ENCODE measurements at places on chromosomes 16 and 17.

DNA sequence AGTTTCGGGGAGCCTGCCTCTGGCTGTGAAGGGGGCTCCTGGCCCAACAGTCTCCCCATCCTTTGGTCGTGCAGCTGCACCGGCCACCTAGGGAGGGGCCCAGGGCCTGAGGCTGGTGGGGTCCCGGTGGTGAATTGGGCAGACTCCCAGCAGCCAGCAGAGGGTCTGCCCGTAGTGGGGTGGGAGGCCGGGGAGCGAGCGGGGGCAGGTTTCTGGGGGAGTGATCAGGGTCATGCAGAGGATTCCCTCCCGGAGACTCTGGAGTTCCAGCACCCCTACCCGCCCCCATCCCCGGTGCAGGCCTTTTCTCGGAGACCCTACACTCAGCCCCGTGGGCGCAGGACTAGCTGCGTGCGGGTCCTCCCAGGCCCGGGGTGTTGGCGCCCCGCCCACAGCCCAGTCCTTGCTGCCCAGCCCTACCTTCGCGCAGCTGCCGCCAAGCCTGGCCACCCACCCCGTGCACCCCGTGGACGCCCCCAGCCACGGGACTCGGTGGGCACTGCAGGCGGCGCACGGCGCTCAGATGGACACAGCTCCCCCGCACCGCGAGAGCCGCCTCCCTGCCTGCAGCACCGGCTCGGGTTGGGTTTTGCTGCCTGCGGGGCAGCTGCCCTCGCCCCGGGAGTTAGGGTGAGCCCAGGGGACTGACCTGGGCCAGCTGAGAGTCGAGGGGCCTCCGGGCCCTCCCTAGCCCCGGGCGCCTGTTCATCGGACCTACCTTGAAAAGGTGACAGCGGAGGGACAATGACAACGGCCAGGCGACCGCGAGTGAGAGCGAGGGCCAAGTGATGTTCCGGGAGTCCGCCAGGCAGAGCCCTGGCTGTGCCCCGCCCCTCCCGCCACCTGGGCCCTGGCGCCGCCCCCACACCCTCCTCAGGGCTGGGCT lies at the start of gene GNG13:
Gene GNG13, minus strand, starts transcription at position 787 of the 886 bp plus-strand sequence. CDS start 1,657 bp downstream, outside the sequence.
- no peak for DNase-seq

GRCh38 chr16:68286153-68287074 lies 22.1 kb downstream of the SLC7A6 start:
- no peak for DNase-seq

DNA sequence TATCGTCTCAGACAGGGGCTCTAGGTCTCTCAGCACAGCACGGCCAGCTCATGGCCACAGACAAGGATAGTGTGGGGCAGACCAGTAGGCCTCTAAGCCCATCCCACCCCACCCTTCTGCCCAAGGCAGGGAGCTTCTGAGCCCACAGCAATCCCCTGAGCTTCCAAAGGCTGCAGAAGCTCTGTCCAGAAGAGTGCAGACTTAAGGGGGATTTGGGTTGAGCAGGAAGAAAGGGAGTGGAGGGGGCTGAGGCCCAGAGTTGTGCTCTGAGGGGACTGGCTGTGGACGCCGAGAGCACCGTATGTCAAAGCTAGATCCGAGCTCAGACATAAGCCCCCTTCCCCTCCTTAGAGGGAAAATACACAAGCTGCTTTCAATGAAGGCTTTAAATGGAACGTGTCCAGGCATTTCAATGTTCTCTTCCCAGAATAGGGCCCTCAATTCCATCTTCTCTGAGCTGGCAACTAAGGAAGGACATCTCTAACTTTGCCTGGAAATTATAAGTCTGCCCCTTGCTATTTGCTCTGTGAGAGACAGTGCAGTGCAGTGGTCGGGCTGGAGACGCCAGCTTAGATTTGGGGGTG lies 116.4 kb upstream of the RPL38 start:
- DNase-seq, result no peak

DNA sequence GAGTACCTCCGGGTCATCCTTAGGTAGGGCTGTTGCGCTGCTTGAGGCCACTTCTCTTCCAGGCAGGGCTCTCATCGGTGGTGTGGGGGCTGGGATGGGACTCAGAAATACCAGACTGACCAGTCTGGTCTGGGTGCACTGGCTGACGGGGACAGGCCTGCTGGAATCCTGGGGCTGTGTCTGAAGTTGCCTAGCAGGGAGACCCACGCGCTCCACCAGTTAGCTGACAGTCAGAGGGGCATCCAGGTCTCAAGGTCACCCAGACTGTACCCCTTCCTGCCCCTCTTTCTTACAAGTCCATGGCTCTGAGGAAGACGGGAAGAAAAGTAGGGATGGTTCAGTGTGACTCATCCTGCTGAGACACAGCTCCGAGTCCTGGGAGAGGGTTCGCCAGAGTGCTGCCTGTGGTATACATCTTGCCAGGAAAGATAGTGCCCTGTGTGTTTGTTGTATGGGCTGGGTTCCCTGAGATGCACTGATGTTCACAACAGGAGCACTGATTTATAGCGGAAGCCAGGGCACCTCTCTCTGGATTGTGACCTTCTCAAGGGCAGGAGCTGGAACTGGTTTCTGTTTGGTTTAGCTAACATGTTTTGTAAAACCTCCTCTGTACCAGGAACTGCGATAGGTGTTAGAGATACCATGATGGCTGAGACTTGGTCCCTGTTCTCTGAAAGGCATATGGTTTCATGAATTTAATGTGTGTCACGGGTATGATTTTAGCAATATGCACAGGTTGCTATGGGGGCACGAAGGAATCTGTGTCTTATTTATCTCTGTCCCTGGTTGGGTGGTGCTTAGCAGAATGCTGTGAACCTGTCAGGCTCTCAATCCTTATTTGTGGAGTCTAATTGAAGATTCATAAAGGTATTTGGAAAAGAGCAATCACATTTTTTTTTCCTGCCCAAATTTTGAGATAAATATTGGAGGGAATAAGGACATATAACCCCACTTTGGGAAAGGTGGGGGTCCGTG lies 97.5 kb downstream of the OR1D5 start:
- DNase-seq, result no peak

- no peak for DNase-seq
Observed at GRCh38 chr17:44004761-44005526, 522 bp downstream of the NAGS start.

GRCh38 chr17:42287305-42287976 lies 857 bp upstream of the STAT5A start:
- DNase-seq, result no peak

GRCh38 chr17:46922487-46922803 lies 515 bp upstream of the GOSR2 start:
- DNase-seq, result no peak

DNA sequence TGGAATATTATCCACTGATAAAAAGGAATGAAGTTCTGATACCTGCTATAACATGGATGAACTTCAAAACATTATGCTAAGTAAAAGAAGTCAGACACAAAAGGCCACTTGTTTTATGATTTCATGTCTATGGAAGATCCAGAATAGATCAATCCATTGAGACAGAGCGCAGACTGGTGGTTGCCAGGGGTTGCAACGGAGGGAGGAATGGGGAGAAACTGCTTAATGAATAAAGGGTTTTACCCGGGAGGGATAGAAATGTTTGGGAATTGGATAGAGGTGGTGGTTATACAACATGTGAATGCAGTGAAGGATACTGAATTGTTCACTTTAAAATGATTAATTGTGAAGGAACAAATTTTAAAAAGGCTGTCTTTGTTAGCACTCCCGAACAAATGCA lies 30.2 kb downstream of the WDR59 start:
- DNase-seq, result no peak

DNA sequence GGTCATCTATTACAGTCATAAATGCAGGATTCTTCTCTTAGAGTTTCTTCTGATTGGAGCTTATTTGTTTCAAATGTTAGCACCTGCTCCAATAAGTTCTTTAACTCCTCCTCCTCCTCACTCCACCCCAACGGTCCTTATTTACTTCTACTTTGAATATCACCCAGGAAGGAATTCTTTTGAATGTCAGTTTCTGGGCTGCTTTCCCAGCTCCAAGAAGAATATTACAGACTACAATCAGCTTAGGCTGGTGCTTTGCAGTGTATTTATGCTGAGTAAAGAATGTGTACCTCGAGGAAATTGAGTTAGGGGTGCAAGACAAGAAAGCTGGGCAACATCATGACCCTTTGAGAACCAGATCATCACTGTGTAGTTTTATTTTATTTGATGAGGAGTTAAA lies 30.8 kb downstream of the MAP3K3 start:
- no peak for DNase-seq

DNA sequence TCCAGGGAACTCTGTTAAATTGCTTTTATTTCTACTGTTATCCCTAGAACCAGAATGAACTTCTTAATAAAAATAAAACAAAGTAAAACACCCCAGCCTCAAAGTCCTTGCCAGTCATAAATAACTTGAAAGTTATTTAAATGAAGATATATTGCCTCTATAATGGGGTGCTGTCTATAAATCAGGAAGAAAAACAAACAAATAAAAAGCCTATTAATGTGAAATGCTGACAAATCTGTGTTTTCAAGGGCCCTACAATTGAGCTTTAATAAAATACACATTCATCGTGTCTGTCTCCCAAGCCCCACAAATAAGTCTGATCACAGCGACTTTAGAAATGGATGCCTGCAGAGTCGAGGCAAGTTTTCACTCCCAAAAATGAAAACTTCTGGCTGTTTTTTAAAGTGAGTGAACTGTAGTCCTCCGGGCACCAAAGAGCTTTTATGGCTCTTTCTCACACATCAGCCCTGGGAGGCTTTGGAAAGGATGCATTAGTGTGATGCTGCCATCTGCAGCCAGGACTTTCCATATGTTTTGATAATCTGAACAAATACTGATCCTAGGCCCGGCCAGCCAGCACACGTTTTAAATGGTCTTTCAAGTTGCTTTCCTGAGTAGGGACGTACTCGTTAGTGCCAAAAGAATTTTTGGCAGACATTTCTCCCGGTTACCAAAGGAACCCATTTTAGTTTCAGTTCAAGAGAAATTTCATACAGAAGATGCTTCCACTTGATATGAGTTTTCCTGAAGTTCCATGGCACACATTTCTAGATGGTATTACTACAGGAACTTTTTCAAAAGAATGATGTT lies 16.3 kb downstream of the NACA2 start:
- no peak for DNase-seq

GRCh38 chr17:62614142-62614541 lies 13.3 kb upstream of the MRC2 start:
- DNase-seq, result no peak

- no peak for DNase-seq
Observed at GRCh38 chr17:30824002-30824355, 513 bp downstream of the CRLF3 start.

DNA sequence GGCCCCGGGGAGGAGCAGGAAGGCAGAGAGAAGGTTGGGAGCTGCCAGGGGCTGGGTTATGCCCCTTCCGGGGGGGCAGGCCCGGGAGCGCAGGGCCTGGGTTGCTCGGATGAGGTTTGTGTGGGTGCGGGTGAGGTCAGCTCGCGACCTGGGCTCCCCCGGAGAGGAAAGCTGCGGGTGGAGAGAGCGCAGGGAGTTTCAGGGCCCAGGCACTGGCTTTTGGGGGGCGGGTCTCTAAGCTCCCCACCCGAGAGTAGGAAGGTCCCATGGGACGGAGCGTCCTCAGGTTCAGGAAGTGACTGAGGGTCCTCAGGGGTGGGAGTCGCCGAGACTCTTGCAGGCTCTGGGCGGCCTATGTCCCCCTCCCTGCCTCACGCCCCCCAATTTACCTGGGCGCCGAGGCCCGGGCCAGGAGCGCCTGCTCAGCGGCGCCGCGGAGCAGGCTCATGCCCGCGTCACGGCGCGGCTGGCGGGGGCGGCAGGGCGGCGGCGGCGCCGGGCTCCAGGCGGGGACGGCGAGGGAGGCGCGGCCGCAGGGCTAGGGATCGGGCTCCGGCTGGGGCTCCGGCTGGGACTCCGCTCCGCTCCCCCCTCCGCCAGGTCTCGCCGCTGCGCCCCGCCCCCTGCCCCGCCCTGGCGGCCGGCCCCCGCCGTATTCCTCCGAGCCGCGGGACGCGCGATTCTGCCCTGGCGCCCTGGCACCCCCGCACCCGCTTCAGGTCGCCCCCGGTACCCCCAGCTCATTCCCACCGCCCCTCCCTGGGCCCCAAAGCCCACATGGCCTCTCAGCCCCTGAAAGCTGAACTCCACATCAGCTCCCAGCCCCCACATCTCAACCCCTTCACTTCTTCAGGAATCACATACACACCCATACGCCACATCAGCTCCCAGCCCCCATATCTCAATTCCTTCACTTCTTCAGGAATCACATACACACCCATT lies at the start of gene DOK4:
Gene DOK4, minus strand, starts transcription at position 578 of the 942 bp plus-strand sequence. CDS start 6,986 bp downstream, outside the sequence.
- no peak for DNase-seq

GRCh38 chr16:84315422-84315821 lies 20.7 kb downstream of the WFDC1 start:
- DNase-seq, result no peak

DNA sequence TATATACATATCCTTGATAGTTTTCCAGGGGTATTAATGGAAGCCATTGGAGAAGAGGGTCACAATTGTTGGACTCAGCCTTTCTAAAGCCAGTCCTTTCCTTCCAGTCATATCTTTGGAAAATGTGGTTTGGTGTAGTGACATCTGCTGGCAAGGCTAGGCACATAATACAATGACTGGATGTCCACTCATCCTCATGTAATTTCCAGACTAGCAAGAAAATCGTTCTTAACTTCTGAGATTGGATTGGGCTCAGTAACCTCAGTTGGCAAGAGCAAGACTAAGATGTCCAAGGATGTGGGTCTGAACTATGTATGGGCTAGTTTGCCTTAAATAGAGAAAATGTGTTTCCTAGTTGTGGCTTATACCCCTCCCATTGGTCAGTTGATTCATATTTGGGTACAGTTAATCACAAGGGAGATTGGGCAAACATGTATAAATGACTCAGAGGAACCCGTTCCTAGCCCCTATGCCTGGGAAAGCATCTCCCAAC lies 8.7 kb upstream of the KAT7 start:
- DNase-seq, result no peak

DNA sequence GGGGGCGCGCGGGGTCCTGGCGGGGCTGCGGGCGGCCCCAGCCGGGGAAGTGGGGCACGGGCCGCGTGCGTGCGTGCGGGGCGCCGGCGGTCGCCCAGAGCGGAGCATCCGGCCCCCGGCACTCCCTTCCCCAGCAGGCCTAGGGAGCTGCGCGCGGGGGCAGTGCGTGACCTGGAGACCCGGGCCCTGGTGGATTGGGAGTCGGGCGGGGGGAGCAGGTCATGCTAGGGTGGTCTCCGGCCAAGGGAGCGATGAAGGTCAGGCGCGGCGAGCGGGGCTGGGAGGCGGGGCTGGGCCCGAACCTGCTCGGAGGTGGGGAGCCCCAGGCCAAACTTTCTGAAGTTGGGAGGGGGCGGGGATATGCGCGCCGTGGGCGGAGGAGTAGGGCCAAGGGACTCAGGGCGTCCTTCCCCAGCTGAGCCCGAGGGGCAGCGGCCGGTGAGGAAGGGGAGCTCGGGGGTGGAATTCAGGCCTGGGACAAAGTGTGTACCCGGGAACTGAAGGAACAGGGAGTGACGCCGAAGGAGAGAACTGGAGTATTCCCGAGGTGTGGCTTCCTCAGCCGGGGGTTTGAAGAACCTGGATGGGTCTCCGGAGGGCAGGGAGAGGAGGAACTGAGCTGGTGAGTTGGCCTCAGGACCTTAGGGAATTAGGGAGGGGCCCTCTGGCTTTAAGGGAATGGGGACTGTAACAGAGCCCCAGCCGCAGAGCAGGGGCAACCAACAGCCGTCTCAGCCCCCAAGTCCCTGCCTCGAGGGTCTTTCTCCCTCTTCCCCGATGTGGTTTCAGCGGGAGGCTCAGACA lies 589 bp downstream of the XYLT2 start:
- no peak for DNase-seq

- DNase-seq, result no peak
Observed at GRCh38 chr17:38608648-38609047, 2.9 kb upstream of the SRCIN1 start.

- no peak for DNase-seq
Observed at GRCh38 chr16:28609631-28610594, at the start of gene SULT1A1. Gene SULT1A1, minus strand, starts transcription at chr16:28610044. Its CDS starts 1,189 bp downstream, at chr16:28608855.

- no peak for DNase-seq
Observed at GRCh38 chr16:2022723-2023091, 3.1 kb downstream of the NPW start.

GRCh38 chr17:75691371-75691791 lies 24.2 kb downstream of the SAP30BP start:
- DNase-seq, result no peak

Data from thoracic aorta (tissue), 2 donors.